ENCODE measurements at places on chromosomes 3 and 15. TPM values are rescaled to one million over a fixed set of nuclear protein-coding genes. Genes with fewer than 3 reads are reported as not detected.

DNA sequence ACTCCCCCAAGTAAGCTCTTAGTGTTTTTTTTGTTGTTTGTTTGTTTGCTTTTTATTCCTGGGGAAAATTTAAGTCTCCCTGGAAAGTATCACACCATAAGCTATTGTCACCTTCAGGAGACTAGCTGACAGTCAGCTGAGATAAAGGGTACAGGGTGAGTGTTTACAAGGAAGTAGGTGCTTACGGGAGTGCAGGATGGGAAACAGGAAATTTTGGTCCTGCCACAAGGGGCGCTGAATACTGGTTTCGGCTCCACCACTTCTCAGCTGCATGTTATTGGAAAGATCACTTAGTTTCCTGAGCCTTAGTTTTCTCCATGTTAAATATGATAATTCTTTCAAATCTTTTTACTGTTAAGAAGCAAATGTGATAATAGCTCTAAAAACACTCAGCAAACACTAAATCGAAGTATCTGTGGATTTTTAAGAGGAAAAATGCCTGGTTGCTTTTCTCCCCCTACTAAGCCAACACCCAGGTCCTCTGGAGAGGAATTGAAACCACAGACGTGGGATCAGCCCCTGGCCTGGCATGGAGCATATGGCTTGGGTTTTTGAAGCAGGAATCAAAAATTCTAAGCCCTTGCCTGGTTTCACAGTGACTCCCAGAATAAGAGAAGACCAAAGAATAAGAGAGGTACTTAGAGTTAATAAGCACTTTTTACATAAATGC, 90.7 kb downstream of the SCN11A start:
- no peak for DNase-seq
- H3K36me3 ChIP-seq = no peaks in the 10 kb centered on the region
- no peaks in the 10 kb centered on the region for H3K27me3 ChIP-seq
- no peak overlapping the region for H3K4me3 ChIP-seq
- no peak overlapping the region for H3K27ac ChIP-seq

The CX3CR1 gene
- total RNA-seq = 0.68 TPM

DNA sequence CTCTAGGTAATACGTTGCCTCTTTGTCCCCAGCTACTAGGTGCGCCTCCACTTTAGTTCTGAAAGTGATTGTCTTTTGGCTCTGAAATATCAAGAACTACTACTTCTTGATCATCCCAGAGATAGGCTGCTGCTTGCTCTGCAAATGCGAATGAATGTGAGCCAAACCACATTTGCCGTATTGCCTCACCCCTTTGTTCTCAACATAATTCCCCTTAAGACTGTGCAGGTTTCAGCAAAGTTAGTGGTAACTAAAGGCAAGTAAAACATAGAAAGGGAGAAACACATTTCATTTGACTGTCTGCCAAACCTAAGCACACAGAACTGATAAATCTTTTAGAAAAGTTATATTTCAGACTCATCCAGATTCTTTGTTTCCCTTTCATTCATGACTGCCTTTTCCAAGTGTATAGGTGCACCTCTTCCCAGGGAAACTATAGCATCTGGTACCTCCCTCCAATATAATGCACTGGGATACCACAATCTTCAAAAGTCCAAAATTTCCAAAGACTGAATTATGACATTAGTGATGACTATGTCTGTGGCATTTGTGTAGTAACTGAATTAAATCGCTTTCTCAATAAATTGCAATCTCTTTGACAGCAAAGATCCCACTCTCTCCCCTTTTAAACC, 720.6 kb upstream of the CBLB start:
- H3K27me3 ChIP-seq = no peaks in the 10 kb centered on the region
- H3K36me3 ChIP-seq = no peaks in the 10 kb centered on the region
- no peak overlapping the region for H3K27ac ChIP-seq

GRCh38 chr15:73873889-73874511, 636 bp downstream of the TBC1D21 start:
- H3K4me1 ChIP-seq = no peaks in the 10 kb centered on the region
- no peak overlapping the region for H3K4me3 ChIP-seq
- no peak overlapping the region for H3K27ac ChIP-seq

The CSTA gene
- total RNA-seq = 3.6 TPM

The NBEAL2 gene
- 12.5 TPM for total RNA-seq

DNA sequence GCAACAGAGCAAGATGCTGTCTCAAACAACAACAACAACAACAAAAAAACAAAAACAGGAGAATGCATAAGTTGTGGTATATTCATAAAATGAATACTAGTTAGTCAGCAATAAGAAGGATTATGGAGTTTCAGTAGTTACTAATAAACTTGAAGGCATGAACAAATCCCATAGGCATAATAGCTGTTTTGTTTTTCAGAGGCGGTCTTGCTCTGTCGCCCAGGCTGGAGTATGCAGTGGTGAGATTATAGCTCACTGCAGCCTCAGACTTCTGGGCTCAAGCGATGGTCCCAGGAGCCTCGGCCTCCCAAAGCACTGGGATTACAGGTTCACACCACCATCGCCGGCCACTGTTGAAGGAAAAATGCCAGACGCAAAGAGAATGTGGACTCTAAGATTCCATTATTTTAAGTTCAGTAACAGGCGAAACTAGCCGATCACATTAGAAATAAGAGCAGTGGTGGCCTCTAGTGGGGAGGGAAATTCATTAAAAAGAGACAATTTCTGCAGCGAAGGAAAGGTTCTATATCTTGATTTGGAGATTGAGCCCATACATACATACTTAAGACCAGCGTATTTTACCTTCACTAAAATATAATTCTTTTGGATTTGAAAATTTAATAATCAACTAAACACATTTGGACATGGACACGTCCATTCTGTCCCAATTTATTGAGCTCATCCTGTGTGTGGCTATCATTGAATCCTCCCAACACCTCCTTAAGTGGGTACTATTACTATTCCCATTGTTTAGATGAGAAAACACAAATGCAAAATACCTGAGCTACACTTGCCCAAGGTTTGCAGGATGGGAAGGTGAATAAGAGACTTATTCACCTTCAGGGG, 27.4 kb upstream of the HDAC11 start:
- H3K27ac ChIP-seq = peak overlapping the region; percentile 84
- no peak for DNase-seq
- peaks cover 12% of the 10 kb centered on the region for H3K4me1 ChIP-seq
- H3K36me3 ChIP-seq = no peaks in the 10 kb centered on the region

The PLCL2 gene
- total RNA-seq = 11.6 TPM

DNA sequence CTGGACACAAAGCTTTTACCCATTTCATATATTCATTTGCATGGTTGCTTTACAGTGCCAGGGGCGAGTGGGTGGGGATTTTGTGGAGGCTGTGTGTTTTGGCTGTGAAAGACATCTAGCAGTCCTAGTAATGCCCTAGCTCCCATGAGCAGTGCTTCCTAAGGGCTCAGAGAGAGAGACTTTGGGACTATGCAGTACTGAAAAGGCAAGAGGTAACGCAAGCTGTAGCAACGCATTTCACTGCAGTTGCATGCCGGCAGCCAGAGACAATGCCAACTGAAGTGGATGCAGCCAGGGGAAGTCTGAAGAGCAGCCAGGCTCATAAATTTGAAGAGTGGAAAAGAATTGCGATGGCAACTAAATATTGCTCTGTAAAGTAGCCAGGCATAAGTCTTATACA, 27.4 kb upstream of the ATP10A start:
- no peak overlapping the region for H3K4me3 ChIP-seq
- no peaks in the 10 kb centered on the region for H3K27me3 ChIP-seq
- H3K27ac ChIP-seq = peak overlapping the region; percentile 77

The GABRA5 gene
- not detected for total RNA-seq

The CPN2 gene
- not detected for total RNA-seq

DNA sequence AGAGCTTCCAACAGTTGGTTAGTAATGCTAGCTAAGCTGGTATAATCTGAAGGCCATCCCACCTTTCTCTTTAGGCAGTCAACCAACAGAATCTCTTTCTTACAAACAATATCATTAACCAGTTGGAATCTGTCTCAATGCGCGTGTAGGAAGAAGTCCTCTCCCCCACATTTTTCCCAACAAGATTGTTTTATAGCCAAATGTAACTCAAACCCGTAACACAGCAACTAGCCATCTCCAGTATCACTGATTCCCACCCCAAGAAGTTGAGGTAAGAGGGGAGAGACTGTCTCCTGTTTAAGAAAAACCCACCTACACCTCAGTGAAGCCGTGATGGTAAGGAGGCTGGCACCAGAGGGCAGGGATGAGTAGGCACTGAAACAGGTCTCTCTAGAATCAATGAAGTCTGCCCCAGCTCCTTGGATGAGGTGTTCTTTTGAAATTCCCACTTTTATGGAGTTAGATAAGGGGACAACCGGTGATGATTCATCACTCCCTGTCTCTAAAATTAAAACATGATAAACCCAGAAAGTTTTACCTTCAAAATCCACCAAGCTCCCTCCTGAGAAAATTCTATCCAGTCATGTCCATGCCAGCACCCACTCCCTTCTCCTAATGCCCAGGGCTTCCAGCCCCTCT, 30.9 kb downstream of the CDC25A start:
- H3K4me3 ChIP-seq = no peak overlapping the region
- no peak overlapping the region for H3K27ac ChIP-seq
- DNase-seq = no peak
- H3K36me3 ChIP-seq = no peaks in the 10 kb centered on the region
- no peaks in the 10 kb centered on the region for H3K4me1 ChIP-seq
- no peaks in the 10 kb centered on the region for H3K27me3 ChIP-seq

The AQP9 gene
- 0.49 TPM for total RNA-seq
